Vein endothelial cell (primary cell): ENCODE measurements at places on chromosomes 3 and 15. TPM values are rescaled to one million over a fixed set of nuclear protein-coding genes. Genes with fewer than 3 reads are reported as not detected.

GRK7 gene
- not detected in 2 replicates for total RNA-seq

CCR9 gene
- not detected in 2 replicates for total RNA-seq

GOLGA8J gene
- total RNA-seq, result not detected in 2 replicates

ISLR gene
- total RNA-seq, result under 0.01 and 0.76 TPM in 2 replicates

SEMA7A gene
- 0.76 and 2.6 TPM in 2 replicates for total RNA-seq

COL6A5 gene
- total RNA-seq, result not detected in 2 replicates

TOPBP1 gene
- 39.2 and 59.0 TPM in 2 replicates for total RNA-seq
